CD4-positive, alpha-beta T cell treated with Interleukin-6 for 4 hours (primary cell): ENCODE measurements at places on chromosomes 3 and 15.

DNA sequence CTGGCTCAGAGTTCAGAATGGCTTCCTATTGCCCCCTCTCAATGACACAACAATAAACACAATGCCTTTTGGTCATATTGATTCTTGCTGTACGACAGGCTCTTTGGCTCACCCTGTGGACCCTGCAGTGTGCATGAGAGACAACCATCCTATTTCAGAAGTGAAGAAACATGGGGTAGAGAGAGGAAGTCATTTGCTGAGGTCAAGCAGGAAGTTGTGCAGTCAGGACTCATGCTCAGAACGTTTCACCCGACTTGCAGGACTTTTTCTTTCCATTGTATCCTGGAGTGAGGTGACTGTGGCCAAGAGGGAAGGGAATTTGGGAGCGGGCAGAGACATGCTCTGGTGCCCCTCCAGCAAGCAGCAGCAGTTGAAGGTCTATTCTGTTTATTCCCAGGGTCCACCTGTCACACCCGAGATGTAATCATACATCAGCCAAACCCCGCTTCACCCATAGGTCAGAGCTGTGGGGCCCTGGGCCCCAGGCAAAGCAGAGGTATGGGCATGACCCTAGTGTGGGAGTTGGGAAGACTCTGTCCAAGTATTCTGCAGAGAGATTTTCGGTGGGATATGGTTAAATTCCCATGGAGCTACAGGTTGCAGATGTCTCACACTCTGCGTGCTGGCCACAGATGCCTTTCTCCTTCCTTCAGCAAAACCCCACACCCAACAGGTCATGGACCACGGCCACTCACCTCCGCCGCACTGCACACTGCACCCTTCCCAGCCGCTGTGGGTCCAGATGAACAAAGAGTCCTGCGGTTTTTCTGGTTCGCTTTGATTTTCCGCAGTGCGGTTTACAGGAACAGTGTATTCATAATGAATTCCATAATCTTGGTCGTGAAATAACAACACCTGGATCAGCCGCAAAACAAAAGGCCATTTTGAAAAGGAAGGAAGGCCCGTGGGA, 290.6 kb downstream of the ADAMTS17 start:
- no peak for DNase-seq

- DNase-seq = no peak
These were observed 42.6 kb downstream of the POLG start for GRCh38 chr15:89291934-89292438.

DNA sequence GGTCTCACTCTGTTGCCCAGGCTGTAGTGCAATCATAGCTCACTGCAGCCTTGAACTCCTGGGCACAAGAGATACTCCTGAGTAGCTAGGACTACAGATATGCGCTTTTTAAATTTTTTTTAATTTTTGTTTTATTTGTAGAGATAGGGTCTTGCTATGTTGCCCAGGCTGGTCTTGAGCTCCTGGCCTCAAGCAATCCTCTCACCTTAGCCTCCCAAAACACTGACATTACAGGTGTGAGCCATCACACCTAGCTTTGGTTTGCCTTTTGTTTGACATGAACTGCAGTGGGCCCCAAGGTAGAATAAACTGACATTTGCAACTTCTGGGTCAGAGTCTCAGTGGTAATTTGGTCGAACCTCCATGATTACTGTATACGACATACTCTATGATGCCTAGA, 7.9 kb upstream of the GLB1 start:
- no peak for DNase-seq

DNA sequence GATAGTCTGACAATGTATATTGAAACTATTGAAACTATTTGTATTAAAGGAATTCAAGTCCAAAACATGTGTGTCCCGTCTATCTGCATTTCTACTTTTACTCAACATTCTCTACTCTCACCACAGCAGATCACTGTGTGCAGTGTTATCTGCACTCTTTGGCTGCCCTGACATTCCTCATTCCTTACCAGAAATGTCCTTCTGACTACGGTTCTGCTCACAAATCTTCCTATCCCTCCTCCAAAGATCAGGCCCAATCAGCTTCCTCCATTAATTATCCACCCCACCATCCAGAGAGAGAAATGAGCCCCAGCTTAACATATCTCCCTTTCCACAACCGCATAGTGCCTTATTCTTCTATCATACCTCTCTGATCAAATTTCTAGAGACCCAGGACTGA, 94.7 kb downstream of the TBL1XR1 start:
- DNase-seq = no peak

GRCh38 chr3:194517333-194517732, 30.5 kb upstream of the ATP13A3 start:
- DNase-seq = no peak

DNA sequence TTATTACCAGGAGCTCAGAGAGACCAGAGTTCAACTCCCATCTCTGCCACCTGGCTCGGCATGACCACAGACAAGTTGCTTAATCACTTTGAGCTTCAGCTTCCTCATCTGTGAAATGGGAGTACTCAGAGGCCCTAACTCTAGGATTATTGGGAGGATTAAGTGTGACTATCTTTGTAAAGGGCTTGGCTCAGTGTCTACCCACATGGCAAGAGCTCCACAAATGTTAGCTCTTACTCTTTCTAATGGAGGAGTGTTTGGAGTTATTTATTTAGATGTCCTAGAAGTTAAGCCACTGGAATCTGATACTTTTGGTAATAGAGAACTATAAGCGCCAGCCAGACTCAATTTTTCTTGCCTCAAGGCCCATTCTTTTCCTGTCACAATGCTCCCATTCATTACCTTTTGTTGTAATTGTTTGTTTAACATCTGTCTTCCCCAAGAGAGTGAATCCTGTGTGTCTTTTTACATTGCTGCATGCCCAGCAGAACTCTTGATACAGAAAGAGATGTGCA, 12.3 kb upstream of the LMCD1 start:
- DNase-seq = no peak
